ENCODE measurements at places on chromosomes 1 and 21.

- DNase-seq = no peak
Measured at GRCh38 chr1:215241451-215241850, 158.9 kb downstream of the KCNK2 start.

- DNase-seq = no peak
Measured at GRCh38 chr1:203126866-203127665, 460 bp upstream of the ADORA1 start.

DNA sequence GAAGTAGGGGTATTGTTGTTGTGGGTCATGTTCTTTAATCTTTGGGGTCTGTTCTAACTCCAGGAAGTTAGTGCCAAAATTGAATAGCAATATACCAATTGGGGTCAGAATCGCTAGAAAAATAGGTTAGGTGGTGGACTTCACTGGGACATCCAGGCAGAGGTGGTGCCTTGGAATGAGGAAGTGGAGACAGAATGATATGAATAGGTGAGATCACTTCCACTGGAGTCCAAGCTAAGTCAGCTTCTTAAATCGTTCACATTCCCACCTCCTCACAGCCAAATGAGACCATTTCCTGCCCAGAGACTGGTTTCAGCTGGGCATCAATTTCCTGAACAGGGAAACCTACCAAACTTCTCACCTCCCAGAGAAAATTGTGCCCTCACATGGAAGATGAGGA, 137.8 kb upstream of the RAB4A start:
- DNase-seq = no peak

DNA sequence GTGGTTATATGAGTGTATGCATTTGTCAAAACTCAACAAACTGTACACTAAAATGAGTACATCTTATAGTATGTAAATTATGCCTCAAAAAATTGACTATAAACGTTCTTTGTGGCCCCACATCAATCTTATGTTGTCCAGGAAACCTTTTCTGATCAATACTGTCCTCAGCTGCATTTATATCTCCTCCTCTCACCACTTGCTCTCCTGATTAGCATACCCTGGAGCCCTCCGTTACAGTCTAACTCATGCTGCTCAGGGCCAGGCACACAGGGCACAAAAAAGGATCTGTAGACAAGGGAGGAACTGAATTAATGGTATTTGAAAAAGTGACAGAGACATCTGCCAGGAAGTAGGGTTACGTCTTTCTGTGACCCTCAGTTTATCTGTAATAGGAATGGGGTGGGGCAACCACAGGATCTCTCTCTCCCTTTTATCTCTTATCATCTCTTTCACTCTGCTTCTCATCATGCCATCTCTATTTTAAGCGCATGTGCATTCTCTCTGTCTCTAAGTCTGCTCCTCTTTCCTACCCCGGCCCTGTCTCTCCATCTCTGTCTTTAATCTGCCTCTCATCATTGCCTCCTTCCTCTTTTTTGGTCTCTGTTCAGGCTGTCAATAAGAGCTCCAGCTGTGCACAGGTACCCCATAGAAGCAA, 7.0 kb upstream of the TAL1 start:
- no peak for DNase-seq

GRCh38 chr1:150464422-150464826, 22.8 kb upstream of the TARS2 start:
- DNase-seq = peak; percentile 87

DNA sequence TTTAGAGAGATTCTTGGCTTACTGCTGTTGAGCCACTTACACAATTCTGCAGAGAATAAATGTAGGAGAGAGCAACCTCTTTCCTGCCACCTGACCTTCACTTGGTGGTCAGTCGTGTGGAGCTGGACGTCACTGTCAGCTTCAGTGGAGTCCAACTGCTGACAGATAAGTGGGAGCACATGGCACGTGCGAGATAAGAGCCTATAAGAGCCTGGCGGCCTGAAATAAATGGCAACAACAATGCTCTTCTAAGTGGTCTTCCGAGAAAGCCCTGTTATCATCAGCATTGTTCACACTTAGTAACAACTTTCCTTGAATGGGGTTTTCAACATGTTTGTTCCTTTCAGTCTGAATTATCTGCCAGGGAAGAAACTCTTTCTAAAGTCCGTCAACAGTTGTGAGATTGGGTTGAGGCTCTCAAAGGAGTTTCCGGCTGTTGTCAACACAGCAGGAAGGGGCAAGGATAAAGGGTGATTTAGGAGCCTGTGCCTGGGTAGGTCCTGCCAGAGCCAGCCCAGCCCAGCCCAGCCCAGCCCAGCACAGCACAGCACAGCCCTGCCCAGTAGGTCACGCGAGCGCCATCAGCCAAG, 57.2 kb upstream of the RUNX1 start:
- no peak for DNase-seq

DNA sequence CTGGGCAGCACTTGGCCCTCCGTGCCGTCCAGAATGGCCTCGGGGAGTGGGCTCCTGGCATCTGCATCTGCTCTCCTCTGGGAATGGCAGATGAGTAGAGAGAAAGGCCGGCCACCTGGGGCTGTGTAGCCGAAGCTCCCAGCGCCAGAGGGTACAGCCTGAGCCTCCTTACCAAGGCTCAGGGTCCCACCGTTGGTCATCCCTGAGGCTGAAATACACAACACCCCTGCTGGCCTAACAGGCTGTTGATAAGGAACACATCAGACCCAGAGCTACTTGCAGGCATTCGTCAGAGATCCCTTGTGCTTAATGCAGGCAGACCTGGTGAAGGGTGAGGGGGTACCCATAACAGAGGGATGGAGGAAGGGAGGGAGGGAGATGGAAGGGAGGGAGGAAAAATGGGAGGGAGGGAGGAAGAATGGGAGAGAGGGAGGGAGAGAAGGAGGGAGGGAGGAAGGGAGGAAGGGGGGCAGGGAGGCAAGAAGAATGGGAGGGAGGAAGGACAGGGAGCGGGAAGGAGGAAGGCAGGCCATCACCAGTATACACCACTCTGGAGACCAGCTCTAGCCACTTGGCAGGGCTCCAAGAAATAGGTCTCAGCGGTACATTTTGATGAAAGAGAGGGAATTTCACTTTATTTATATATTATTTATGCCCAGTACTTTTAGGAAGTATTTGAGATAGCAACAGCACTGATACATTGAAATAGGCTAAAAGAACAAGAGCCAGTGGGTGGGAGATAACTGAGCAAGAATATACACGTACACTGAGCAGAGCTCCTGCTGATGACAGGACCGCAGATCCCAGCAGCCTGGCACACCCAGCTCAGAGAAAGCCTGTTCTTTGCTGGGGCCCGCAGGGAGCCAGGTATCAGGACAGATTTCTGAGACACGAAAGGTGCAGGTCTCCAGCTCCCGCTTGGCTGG, 315.0 kb upstream of the VAMP3 start:
- no peak for DNase-seq

DNA sequence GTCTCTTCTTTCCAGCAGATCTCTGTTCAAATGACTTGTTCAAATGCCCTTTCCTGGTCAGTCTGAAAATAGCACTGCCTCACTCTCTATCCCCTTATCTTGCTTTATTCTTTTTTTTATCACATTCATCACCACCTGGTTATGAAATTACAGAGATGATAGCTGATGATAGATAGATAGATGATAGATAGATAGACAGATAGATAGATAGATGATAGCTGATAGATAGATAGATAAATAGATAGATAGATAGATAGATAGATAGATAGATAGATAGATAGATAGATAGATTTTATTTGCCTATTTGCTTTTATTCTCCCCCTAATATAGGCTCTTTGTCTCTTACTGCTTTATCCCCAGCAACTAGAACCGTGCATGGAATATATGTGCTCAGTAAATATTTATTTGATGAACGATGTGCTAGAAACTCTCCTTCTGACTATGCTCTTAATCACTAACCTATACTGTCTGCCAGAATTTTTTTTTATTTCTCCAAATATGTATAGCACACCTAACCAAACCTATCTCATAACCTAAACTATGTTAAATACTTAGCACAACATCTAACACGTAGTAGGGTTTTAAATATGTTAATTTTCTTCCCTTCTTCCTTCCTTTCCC, 372.8 kb upstream of the DUSP10 start:
- no peak for DNase-seq

DNA sequence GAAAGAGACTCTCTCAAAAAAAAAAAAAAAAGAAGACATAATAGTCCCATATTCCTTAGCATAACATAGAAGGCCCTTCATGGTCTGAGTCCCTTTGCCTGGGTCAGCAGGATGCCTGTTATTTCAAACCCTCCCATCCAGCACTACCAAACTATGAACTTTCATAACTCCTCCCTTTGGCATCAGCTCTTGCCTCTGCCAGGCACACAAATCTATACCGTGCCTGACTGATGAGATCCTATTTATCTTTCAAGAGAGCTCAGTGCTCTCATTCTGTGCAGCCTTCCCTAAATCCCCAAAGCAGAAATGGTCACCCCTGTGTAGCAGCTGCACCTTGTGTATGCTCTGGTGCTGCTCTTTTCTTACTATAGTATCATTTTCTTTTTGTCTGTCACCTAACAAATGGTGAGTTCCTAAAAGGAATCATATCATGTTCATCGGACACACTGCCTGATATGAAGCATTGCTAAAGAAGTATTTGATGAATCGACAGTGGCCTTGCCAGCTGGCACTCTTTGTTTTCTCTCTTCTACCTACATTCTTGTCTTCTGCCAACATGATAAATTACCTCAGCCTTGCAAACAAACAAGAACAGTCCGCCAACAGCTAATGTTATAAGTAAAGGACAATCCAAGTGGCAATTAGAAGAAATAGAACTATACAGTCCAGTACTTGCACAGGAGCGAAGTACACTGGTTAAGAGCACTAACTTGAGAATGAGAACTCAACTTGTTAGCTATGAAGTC, 29.9 kb downstream of the FMO4 start:
- DNase-seq = no peak

- DNase-seq = peak; percentile 58
Measured at GRCh38 chr1:11929849-11930248, 3.6 kb upstream of the KIAA2013 start.

DNA sequence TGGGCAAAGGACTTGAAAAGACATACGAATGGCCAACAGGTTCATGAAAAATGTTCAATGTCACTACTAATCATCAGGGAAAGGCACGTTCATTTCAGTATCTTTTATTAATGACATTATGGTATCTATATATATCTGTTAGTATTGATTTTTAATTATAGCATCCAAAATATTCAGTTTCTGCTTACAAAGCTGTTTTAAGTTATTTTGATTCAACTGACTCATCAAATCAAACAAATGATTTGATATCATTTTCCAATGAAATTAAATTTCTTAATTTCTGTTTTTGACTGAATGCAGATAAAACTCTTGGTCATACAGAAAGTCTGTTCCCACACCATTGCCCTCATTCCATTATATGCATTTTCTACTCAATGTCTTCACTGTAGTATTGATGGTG, 315.9 kb downstream of the PDE4B start:
- no peak for DNase-seq

- peak; percentile 51 for DNase-seq
Measured at GRCh38 chr1:228938537-228938901, 203.2 kb downstream of the RHOU start.

- no peak for DNase-seq
Measured at GRCh38 chr21:27023186-27023585, 56.3 kb upstream of the ADAMTS5 start.

GRCh38 chr1:44542420-44543063, 131.7 kb downstream of the TMEM53 start:
- DNase-seq = no peak
